H4 (cell line): ENCODE measurements at places on chromosomes 16 and 17.

- DNase-seq, result no peak
Observed at GRCh38 chr16:87996962-87997880, 46.0 kb downstream of the BANP start.

GRCh38 chr16:28821874-28822519, 802 bp upstream of the ATXN2L start:
- no peak for DNase-seq

DNA sequence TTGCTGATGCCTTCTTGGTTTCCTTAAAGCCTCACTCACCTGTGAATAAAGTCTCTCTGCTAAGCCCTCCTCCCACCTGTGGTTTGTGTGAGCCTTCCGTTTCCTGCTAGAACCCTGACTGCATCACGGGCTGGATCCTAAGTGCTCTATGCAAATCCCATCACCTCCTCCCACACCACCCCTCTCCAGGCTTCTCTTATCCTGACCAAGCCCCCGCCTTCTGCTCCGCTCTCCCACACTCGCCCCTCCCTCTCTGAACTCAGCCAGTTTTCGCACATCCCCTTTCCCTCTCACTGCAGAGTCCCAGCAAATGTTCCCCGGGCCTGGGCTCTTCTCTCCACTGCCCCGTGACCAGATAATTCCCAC, 51.8 kb downstream of the PIMREG start:
- no peak for DNase-seq

DNA sequence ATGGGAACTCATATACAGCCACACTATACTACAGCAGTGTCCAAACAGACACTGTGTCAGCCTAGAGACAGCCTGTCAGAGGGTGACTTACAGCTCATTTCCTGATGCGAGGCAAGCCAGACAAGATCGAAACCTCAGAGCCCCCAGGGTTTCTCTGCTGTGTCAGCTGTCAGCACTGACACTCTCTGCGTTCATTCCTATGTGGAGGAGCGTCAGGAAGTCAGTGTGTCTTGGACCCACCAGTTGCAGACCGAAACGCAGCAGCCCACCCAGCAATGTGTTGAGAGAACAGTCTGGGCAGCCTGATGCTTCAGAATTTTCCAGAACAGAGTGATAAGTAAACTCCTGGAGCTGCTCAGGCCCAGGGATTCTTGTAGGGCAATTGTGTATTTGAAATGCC, 20.6 kb upstream of the MAPT start:
- DNase-seq, result no peak

- DNase-seq, result no peak
Observed at GRCh38 chr16:90048737-90049330, 28.3 kb downstream of the PRDM7 start.

- DNase-seq, result no peak
Observed at GRCh38 chr17:16513873-16514272, 21.9 kb upstream of the LRRC75A start.

DNA sequence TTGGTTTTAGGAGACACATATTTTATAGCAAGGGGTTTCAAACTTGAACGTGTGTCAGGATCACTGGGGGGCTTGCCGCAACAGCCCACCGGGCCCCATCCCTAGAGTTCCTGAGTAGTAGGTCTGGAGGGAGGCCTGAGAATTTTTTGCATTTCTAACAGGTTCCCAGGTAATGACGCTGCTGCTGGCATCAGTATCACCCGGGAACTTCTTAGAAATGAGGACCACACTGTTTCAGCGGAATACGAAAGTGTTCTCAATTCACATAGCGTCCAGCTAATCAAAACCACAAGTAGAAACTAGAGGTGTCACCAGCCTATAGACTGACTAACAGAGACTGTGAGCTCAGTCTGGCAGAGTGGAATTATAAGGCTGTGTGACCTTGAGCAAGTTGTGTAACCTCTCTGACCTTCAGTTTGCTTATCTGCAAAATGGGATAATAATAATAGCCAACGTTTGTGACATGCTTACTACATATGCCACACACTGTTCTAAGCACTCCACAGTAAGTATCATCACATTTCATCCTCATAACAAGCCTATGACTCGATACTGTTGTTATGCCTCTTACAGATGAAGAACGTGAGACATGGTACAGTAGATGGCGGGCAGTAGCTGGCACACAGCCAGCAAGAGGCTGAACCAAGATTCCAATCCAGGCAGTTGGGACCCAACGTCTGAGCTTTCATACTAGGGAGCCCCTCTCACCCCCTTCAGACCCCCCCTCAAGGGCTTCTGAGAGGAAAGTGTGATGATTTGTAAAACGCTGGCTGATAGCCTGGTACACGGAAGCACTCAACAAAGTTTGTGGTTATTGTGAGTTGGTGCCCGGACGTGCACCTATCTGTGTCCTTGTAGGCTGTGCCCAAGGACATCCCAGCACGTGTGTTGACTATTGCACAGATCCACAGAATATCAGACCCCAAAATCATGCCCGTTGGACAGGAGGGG, 4.6 kb upstream of the ICAM2 start:
- DNase-seq, result no peak

DNA sequence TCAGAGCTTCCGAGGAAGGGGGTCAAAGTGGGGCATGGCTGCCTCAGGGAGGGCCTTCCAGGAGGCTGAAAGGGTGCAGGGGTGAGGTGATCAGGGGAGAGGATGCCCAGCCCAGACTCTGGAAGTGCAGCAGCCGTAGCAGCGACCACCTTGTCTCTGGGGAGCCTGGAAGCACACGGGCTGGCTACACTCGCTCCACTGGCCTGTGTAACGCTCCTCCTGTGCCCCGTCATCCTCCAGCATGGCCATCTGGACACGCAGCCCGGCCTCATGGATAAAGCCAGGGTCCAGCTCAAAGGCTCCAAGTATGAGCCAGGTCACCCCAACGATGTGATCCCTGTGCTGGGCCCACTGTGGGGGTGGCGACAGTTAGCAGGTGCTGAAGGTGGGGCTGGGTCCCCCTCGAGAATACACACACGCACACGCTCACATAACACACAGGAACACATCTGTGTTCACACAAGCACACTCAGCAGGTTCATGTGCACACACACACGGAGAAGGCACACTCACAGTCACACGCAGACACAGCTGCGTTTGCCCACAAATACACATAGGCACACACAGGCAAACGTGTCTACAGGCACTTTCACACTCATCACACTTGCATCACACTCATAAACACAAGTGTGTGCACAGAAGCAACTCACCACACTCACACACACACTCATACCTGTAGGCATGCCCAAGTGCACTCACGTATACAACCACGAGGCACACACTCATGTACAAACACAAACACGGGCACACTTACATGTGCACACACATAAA, 19.3 kb downstream of the POLR3K start:
- DNase-seq, result no peak

DNA sequence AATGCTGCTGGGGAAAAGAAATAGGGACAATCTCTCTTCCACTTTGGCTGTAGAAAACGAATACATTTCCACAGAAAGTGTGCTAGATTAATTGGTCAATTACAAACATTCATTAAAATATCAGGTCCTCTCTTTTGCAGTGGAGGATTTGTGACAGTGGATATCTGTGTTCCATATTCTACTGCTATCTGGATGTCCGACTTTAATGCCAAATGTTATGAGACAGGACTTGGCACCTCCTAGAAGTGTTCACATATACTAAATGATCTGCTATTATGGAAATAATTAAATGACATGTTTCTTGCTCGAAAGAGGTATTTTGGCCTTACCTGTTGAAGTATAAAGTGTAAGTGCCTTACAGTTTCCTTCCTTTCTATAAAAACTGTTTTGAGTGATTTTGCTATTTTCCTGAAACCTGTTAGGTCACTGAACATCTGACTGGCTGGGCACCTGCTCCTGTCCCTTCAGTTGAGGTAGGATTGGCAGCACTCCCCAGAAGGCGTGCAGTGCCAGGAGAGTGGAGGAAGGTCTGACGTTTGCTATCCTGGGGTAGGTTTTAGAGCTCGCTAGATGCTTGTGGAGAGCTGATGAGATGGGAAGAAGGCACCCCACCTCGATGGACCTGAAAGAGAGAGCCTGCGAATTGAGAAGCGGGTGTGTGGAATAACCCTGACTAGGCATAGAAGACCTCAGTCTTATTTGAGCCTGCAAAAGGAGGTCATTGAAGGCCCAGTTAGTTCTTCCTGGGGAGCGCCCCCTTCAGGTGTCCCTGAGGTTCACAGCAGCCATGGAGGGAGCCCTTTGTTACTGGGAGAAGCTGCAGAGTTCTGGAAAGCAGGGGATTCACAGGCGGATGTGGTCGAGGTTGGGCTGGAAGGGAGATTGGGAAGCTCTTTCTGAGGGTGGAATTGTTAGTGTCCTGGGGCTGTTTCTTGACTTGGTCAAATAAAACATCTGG, 159.4 kb upstream of the ZNF267 start:
- DNase-seq, result no peak

- no peak for DNase-seq
Observed at GRCh38 chr16:70728150-70728549, 42.3 kb upstream of the MTSS2 start.

DNA sequence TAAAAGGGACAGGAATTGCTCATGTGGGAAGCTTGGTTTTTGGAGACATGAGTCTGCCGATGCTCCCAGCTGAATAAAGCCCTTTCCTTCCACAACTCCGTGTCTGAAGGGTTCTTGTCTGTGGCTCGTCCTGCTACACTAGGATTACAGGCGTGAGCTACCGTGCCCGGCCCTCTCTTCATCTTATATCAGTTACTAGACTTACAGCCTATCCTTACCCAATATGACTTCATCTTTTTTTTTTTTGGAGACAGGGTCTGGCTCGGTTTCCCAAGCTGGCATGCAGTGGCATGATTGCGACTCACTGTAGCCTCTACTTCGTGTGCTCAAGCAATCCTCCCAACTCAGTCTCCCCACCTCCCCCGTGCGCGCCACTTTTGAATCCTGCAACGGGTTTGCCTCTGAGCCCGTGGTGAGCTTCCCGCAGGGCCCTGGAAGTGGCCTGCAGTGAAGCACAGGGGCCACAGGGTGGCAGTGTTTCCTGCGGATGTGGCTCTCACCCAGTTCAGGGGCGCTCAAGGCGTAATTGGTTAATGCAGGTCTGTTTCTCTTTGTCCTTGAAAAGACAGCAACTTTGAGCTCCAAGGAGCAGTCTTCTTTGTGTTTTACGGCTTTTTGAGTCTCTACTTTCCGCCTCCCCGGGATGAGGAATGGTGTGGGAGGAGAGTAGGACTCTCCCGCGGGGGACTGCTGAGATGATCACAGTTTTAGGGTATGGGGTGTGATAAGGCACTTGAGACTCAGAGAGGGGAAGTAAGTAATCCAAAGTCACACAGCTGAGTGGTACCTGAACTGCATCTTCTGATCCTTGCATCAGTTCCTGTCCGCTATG, 22.7 kb upstream of the GPRC5B start:
- peak; percentile 73 for DNase-seq

DNA sequence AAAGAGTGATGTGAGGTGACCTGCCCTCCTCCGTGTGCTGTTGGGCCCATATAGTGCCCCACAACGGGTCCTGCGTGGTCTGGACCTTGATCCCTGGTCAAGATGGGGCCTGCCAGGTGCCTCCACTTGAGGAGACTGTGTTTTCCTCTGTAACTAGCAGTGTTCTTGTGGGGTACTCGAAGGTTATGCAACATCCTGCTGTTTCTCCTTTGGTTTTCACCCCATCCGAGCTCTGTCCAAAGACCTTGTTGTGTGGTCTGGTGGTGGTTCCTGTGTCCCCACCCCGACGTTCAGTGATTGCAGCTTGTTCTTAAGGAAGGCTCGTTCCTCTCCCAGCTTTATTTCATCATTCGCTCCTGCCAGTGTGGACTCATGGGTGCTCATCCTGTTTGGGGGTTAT, 38.7 kb upstream of the ZNF750 start:
- no peak for DNase-seq

DNA sequence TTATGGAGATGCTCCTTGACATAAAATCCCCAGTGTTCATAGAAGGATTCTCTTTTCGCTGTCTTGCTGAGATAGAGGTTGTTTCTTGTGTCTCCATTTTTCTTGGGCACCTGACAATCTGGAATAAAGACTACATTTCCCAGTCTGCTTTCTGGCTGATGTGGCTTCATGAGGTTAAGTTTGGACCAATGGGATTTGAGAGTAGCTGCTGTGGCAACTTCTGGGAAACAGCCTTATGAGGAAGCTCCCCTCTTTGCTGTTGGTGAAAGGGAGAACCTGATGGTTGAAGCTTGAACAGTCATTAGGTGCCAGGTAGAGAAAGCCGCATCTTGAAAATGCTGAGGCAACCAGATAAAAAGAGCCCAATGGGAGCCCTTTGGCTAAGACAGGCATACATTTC, 24.4 kb downstream of the HS3ST4 start:
- no peak for DNase-seq

GRCh38 chr17:27209316-27209715, 84.6 kb upstream of the WSB1 start:
- no peak for DNase-seq

GRCh38 chr16:85296859-85297660, 184.8 kb upstream of the CIBAR2 start:
- no peak for DNase-seq

DNA sequence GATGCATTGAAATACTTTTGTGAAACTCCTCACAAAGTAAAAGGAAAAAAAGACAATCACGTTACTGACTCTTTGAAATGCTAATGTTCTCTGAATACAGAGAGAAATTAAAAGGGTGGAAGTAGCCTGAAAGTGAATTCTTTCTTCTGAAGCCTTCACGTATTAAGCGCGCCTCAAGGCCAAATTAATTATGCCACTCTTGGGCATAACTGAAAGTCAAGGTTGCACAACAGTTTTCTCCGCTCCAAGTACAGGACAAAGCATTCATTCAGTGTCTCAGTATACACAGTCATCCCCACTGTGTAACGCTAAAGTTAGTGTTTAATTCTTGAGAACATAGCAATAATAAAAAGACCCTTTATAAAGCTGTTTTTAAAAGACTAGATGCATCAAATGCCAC, 21.5 kb downstream of the PARN start:
- DNase-seq, result no peak

DNA sequence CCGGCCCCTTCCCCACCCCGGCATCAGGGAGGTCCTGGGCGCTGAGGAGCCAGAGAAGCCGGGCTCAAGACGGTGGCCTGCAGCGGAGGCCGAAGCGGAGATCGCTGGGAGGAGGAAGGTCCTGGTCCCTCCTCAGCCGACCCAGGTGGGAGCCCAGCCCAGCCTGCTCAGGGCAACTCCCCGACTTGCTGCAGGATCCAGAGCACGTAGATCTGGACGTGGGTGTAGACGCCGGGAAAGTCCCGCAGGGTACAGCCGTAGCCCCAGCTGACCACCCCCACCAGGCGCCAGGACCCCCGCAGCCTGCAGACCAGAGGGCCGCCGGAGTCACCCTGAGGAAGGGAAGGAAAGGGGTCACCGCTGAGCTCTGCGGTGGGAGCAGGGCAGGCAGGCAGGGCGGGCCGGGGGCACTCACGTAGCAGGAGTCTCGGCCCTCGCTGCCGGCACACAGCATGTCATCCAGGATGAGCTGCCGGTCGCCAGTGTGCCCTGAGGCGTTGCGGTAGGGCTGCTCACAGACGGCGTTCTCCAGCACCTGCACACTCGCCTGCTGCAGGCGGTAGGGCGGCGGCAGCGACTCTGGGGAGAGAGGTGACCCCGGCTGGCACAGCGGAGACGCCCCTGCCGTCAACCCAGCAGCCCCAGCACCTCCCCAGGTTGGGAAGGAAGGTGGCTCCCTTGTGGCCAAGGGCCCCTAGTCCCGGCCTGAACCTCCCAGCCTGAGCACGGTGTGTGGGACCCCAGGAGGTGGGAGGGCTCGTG, 5.4 kb downstream of the TPSD1 start:
- DNase-seq, result no peak

- no peak for DNase-seq
Observed at GRCh38 chr17:38742411-38743308, 5.5 kb downstream of the PCGF2 start.

GRCh38 chr17:8629371-8630226, 926 bp downstream of the MYH10 start:
- DNase-seq, result no peak

- DNase-seq, result no peak
Observed at GRCh38 chr17:74392848-74393247, 25.5 kb downstream of the GPR142 start.

- no peak for DNase-seq
Observed at GRCh38 chr17:33474789-33475188, 181.7 kb upstream of the ASIC2 start.
